ENCODE measurements at places on chromosomes 5 and 9.

- DNase-seq: no peak
Observed at GRCh38 chr9:15132091-15132490, 174.9 kb downstream of the TTC39B start.

- DNase-seq: no peak
Observed at GRCh38 chr9:137496601-137497375, 37.7 kb upstream of the NSMF start.

DNA sequence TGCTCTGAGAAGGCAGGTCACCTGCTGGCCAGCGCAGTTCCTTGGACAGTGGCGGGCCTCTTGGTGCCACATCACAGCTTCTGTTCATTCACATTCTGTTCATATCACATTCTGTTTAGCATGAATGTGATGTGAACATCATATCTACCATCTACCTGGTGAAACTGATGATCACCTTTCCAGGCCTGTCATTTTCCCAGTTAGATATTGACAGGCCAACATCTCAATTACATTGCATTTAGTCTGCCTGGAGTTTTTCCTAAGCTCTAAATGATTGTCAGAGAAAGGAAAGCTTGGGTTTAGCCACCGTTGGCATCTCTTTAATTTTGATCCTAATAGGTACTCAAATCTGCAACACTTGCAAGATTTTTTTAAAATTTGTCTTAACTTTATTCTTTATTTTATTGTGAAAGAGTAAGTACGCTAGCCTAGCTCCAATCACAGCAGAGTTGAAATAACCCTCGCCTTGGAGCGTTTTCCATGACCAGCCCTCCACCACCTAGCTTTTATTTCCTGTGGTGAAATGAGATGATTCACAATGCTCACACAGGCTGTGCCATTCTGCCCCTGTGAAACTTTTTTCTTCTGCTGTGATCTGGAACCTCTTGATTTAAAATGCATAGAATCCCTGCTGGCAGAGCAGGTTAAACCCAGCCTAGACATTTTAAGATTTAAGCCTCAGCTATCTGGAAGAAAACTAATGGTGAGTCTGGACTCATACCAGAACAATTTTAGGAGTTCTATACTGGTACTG lies 225.0 kb downstream of the ESM1 start:
- peak; percentile 84 for DNase-seq

DNA sequence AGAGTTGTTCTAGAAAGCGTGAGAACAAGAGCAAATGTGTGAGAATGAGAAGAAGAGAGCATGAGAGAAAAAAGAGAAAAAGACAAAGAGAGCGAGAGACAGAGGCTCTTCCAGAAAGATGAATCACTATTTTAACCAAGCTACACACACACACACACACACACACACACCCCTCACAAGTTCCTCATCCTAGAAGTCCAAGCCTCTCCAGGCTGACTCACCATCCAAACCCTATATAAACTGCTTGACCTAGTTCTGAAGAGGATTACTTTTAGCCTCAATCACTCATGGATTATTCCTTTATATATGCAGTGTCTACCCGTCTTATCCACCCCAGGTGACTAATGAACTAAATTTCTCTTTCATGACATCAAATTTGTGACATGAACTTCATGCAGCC lies 37.6 kb downstream of the C9orf57 start:
- DNase-seq: peak; percentile 66

DNA sequence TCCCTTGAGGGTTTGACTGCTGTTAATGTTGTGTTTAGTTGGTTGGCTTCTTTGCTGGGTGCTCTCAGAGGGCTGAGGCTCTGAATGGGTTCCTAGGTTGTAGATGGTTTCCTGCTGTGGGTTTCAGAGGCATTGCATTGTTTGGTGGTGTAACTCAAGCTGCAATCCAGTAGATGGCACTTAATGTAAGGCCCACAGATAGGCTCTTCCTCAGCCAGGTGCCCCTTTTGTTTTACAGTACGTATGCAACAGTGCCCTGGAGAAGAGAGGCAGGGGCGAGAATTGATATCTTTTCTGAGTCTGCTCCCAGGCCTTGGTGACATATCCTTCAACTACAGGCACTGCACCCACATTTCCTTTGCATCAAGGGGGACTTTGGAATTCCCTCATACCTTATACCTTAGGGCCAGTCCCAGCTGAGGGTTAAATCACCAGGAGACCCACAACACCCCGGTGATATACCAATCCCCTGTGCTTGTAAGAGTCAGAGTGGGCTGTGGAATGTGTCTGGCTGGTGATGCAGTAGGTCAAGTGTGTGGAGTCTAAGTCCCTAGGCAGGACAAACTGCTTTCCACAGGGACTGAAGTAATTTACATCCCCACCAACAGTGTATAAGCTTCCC lies 7.0 kb upstream of the UGT3A2 start:
- DNase-seq: no peak

DNA sequence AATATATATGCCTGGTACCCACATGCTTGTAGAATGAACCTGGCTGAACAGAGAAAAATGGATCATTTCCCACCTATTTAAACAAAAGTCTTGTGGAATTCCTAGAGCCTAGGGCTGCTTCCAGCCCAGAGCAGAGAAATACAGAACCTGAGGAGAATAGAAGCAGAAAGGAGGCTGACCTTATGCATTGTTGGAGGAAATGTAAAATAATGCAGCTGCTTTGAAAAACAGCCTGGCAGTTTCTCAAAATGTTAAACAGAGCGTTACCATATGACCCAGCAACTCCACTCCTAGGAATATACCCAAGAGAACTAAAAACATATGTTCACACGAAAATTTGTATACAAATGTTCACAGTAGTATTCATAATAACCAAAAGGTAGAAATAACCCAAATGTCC lies 15.1 kb downstream of the MAPKAP1 start:
- peak; percentile 6 for DNase-seq

DNA sequence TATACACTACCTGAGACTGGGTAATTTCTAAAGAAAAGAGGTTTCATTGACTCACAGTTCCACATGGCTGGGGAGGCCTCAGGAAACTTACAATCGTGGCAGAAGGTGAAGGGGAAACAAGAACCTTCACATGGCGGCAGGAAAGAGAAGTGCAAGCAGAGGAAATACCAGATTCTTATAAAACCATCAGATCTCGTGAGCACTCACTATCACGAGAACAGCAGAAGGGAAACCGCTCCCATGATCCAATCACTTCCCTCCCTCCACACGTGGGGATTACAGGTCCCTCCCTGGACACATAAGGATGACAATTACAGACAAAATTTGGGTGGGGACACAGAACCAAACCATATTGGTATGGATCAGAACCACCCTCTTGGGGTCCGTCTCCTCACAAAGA lies 44.2 kb upstream of the SPIN1 start:
- no peak for DNase-seq

- DNase-seq: no peak
Observed at GRCh38 chr5:133934822-133935666, 33.4 kb downstream of the C5orf15 start.

GRCh38 chr5:76386360-76386759 lies 16.7 kb upstream of the IQGAP2 start:
- DNase-seq: no peak

GRCh38 chr9:131030239-131031004 lies 21.4 kb downstream of the LAMC3 start:
- DNase-seq: no peak

GRCh38 chr9:111957856-111958631 lies 61.4 kb downstream of the UGCG start:
- peak; percentile 93 for DNase-seq

DNA sequence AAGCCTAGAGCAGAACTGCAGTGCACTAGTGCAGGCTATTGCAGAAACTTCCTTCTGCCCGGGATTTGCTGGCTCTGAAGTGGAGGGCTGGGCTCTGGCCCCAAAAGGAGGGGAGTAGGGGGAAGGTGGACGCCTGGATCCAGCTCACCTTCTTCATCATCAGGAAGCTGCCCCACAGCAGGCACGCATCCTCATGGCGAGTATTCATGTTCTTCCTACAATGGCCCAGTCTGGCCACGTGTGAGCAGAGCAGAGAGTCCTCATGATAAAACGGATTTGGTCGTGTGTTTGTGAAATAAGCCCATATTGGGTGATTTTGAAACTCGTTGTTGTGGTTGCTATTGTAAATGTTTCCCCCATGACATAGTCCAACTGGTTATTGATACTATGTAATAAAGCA lies 8.2 kb upstream of the GLIPR2 start:
- DNase-seq: no peak

DNA sequence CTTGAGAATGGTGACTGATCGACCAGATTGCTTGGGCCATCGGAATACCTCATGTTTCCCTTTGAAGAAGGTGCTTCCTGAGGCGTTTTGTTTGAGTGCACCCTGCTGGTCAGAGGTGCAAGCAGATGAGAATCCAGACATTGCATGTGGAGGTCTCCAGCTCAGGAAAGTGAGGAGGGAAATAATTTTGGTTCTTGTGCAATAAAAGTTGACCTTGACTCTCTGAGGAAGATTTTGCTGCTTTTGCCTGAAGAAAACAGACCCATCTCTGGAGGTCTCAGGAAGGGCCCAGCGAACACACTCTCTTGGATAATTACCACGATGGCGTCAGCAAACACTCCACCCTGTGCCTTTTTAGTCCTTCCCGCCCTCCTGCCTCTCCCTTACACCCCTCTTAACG lies 69.7 kb downstream of the GRAMD2B start:
- no peak for DNase-seq

GRCh38 chr5:144876990-144877389 lies 706.3 kb downstream of the KCTD16 start:
- DNase-seq: no peak

- no peak for DNase-seq
Observed at GRCh38 chr5:31854181-31855133, 215.5 kb downstream of the PDZD2 start.

DNA sequence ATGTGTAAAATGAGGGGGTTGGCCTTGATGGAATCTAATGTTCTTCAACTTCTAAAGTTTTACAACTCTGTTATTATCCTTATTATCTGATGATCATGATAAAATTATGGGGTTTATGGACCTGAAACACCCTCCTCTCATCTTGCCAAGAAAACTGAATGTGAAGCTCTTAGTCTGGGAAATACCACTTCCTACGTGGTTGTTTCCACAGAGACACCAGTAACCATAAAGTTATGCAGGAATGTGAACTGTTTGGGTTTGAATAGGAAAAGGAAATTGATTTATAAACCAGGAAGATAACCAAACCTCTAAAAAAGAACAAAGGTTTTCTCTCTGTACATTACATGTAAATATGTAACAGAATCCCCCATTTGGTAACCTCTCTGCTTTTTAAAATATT lies 28.3 kb upstream of the RAI14 start:
- peak; percentile 61 for DNase-seq

DNA sequence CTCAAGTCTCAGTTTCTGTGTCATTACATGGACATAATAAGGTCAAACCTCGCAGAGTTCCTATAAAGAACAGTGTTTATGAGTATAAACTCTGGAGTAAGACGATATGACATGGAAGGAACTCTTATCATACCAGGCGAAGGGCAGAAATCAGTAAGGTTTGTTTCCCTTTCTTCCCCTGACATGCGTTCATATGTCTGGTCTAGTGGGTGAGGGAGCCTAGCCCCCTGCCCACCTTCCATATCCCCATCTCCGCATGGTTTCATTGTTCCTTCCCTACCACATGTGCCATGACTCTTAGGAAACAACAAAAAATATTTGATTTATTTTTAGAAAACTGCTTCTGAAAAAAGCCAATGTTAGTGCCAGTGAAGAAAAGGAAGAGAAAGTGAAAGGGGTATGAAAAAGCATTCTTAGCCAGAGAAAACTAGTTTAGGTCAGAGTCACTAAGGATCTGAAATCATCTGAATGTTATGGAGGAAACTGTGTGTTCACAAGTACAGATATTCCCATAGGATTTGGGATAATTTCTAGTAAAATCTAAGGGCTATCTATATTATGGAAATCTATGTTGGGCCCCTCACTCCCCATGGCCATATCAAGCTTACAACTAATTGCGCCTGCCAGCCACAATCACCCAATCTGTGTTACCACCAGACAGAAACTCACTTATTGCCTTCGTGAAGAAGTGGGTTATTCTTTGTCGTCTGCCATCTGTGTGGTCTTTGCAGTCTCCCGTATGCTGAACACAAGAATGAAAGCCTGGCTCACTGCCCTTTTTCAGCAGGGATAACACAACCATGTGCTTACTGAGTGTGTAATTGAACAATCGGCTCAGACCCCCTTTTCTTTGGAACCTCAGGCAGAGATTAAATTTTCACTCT lies 19.9 kb upstream of the HMHB1 start:
- no peak for DNase-seq

GRCh38 chr5:93674138-93674537 lies 67.3 kb downstream of the POU5F2 start:
- DNase-seq: no peak

DNA sequence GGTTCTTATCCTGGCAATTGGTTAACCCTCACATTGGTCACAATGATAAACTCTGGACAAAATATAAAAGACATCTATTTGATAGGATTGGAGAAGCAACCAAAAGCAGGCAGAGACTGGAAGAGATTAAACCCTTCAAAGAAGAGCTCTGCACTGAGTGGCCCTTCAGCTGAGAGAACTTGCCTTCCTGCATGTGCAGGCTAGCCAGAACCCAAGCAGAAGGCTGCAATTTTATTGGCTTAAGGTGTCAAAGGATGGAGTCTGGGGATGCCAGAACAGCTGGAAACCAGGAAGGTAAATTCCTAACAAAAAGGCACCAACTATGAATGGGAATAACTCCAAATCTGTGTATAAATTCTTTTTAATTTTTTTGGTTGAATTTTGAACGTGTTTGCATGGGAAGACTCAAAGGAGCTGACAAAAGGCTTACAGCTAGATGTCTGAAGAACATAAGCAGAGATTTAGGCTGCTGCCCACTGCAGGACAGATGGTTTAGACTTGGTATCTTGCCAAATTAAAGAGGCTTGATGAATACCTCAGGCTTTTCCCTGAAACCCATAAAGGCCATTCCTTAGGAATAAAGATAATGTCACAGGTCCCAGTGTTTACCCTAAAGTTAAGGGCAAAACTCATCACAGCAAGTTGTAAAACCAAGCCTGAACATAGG lies 66.3 kb downstream of the NR2F1 start:
- no peak for DNase-seq

DNA sequence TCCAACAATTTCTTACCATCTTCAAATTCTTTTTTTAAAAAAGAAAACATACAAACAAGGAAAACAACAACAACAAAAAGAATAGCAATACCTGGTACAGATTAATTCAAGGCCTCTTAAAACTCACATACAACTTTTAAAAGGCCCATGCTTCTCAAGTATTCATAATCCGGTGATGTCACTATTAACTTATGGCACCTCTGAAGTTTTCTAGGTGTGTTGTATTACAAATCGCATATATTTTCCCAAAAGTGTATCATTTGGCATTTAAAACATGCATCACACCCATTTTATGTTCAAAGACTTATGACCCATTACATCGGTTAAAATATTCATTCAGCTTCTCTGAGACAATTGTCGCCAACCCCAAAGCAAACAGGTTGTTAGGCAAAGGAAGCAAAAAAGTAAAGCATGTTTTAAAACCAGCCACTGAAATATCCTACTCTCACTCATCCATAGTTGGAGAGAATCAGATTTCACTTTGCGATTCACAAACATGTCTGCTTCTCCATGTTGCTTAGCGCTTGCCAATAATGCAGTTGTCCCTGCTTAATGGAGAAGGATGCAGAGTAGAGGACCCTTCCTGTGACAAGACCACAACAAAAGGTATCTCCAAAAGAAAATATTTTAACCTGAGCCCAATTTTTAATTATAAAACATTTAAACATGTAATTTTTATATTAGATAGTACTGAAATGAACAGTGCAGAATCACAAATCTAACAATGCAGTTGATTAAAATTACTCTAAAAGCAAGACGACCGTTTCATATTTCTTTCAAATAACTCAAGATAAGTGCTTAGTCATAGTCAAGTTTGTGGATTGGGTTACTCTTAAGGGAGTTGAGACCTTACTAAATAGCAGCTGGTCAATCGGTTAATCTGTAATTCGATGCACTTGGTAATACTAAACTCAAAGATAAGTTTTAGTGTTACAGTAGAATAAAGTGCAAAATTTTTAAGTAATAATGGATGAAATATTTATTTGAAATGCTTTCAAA lies 1.6 kb downstream of the SKP1 start:
- peak; percentile 65 for DNase-seq
